ENCODE measurements at places on chromosomes 7 and 10.
A peak's percentile ranks its signal among the peaks of the same experiment; 100 is the strongest.

- no peaks in the 10 kb centered on the region for H3K36me3 ChIP-seq
- H3K27me3 ChIP-seq = no peaks in the 10 kb centered on the region
- no peak overlapping the region for H3K27ac ChIP-seq
- peaks cover 5% of the 10 kb centered on the region for H3K4me1 ChIP-seq
These were observed 7.6 kb downstream of the HACD1 start for GRCh38 chr10:17609523-17610079.

- no peak overlapping the region for H3K27ac ChIP-seq
- H3K36me3 ChIP-seq = peaks cover 4% of the 10 kb centered on the region
- no peaks in the 10 kb centered on the region for H3K4me1 ChIP-seq
- no peaks in the 10 kb centered on the region for H3K27me3 ChIP-seq
- no peak overlapping the region for H3K4me3 ChIP-seq
These were observed 29.0 kb downstream of the PRPF18 start for GRCh38 chr10:13615650-13616300.

- H3K27ac ChIP-seq = no peak overlapping the region
- H3K36me3 ChIP-seq = peaks cover 47% of the 10 kb centered on the region
- H3K4me3 ChIP-seq = no peak overlapping the region
- DNase-seq = peak; percentile 68
- H3K4me1 ChIP-seq = no peaks in the 10 kb centered on the region
These were observed 18.3 kb downstream of the FZD9 start for GRCh38 chr7:73451780-73452398.

DNA sequence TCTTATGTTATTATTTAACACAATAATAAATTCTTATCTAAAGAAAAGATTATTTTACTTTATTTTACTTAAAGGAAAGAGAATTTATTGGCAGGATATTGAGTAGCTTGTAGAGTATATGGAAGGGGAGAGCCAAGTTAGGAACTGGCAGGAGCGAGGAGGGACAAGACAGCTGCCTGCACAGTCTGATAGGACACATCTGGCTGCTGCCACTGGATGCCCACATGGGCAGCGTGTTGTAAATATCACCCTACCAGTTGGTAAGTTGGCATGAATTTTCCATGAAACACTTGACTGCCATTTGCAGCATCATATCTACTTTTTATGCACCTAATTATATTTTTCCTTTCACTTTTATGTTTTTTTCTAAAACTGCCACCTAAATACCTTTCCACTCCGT is 19.6 kb downstream of the SRI start:
- no peak overlapping the region for H3K4me3 ChIP-seq
- no peaks in the 10 kb centered on the region for H3K4me1 ChIP-seq
- H3K27ac ChIP-seq = no peak overlapping the region
- no peaks in the 10 kb centered on the region for H3K27me3 ChIP-seq
- H3K36me3 ChIP-seq = no peaks in the 10 kb centered on the region
- no peak for DNase-seq

GRCh38 chr7:75889223-75889825 is 10.5 kb downstream of the RHBDD2 start:
- H3K36me3 ChIP-seq = peaks cover 2% of the 10 kb centered on the region
- no peak overlapping the region for H3K27ac ChIP-seq
- DNase-seq = no peak
- H3K4me1 ChIP-seq = no peaks in the 10 kb centered on the region
- H3K4me3 ChIP-seq = no peak overlapping the region
- H3K27me3 ChIP-seq = no peaks in the 10 kb centered on the region

GRCh38 chr7:12655161-12655560 is 32.3 kb upstream of the ARL4A start:
- no peak overlapping the region for H3K27ac ChIP-seq
- H3K36me3 ChIP-seq = no peaks in the 10 kb centered on the region
- no peak overlapping the region for H3K4me3 ChIP-seq
- H3K4me1 ChIP-seq = no peaks in the 10 kb centered on the region

DNA sequence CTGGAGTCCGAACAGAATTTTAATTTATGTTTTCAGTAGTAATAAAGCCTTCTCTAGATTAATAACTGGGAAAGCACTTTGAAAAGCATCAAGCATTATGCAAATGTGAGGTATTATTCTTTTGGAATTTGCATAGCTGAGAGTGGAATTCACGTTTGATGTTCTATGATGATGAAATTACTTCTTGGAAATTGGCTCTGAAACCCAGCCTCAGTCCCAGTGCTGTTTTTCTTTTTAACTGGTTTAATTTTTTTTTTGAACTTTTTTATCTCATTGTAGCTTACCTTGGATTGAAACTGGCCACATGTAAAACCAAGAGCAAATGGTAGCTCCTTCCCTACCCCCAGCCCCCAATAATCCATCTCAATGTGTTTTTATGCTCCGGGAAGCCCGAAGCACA is 1.2 kb downstream of the TBXAS1 start:
- H3K27me3 ChIP-seq = no peaks in the 10 kb centered on the region
- no peaks in the 10 kb centered on the region for H3K4me1 ChIP-seq
- no peak for DNase-seq
- H3K36me3 ChIP-seq = no peaks in the 10 kb centered on the region

DNA sequence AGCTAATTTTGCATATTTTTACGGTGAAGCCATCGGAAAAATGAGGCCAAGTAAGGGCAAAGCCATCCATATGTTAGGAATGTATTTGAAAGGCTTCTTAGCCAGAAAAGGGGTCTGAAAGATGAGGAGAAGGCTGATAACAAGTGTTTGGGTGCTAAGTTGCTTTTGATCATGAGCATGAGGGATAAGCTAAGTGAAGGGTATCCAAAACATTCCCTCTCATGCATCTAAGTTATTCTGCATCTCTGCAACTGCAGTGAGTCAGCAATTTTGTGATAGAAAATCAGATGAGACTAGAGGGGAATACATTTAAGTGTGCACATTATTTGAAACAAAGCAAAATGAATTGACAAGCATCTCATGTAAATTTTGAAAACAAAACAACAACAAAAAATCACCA is 282.8 kb downstream of the GPR158 start:
- H3K27ac ChIP-seq = no peak overlapping the region
- H3K4me1 ChIP-seq = no peaks in the 10 kb centered on the region
- DNase-seq = no peak
- H3K36me3 ChIP-seq = no peaks in the 10 kb centered on the region
- H3K27me3 ChIP-seq = no peaks in the 10 kb centered on the region

- H3K27me3 ChIP-seq = peaks cover 53% of the 10 kb centered on the region
- DNase-seq = no peak
- H3K4me1 ChIP-seq = peaks cover 2% of the 10 kb centered on the region
- no peak overlapping the region for H3K4me3 ChIP-seq
- no peak overlapping the region for H3K27ac ChIP-seq
These were observed 2.0 kb downstream of the VSTM2A start for GRCh38 chr7:54544149-54544526.
